IMR-90 (cell line): ENCODE measurements at places on chromosomes 11 and 22. TPM values are rescaled to one million over a fixed set of nuclear protein-coding genes. Genes with fewer than 3 reads are reported as not detected.

The KCNJ5 gene
- total RNA-seq: 0.18 TPM in 1 of 2 replicates, not detected in the other

GRCh38 chr11:86761978-86762377, 38.4 kb upstream of the PRSS23 start:
- peak; percentile 72 for DNase-seq

GRCh38 chr11:120339394-120339890, 3.2 kb downstream of the ARHGEF12 start:
- DNase-seq: peak; percentile 43

DNA sequence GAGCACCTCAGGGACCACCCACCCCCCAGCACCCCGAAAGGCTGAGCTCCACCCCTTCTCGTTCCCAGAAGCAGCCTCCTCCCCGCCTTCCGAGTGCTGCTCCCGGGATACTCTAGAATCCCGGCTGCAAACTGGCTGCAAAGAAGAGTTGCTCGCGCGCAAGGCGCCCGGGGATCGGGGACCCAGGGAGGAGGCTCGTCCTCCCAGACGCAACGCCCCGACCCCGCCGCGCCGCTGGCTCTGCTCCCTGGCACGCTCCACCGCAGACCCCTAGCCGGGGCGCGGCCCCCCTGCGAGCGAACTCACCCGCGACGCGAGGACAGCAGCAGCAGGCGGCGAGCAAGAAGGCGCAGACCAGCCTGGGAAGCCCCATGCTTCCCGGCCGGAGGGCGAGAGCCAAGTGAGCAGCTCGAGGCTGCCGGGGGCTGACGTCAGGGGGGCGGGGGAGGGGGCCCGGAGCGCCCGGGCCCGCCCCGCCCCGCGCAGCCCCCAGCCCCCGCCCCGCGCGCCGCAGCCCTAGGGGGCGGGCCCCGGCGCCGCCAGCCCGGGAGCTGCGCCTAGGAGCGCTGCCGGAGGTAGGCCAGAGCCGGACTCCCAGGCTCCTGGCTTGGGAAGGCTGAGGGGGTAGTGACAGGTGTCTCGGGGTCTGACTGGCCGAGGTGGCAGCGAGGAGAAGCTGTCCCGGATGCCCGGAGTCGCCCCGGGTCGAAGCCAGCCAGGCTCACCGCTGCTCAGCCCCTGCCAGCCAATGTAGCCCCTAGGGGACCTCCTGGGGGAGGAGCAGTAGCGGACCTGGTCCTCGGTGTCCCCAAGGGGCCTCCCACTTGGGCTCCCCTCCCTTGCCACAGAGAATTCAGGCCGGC, at the start of gene MCAM:
MCAM (minus strand) TSS at position 402 of the 863 bp plus-strand sequence; CDS start at position 373, 29 bp downstream.
- peak; percentile 48 for DNase-seq

DNA sequence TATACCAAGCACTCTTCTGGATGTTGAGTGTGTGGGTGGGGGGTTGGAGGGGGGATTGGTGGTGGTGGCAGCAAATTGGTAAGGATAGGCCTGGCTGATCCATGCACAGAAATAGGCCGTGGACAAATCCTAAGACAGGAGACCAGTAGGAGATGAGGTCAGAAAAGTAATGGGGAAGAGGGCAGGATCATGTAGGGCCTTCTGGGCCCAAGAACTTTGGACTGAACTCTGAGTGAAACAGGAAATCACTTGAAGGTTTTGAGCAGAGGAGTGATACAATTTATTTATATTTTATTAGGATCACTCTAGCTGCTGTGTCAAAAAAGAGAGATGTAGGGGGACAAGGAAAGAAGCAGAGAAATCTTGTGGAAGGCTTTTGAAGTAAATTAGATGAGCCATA, 28.7 kb downstream of the TSG101 start:
- no peak for DNase-seq
